ENCODE measurements at places on chromosomes 5 and 9.

DNA sequence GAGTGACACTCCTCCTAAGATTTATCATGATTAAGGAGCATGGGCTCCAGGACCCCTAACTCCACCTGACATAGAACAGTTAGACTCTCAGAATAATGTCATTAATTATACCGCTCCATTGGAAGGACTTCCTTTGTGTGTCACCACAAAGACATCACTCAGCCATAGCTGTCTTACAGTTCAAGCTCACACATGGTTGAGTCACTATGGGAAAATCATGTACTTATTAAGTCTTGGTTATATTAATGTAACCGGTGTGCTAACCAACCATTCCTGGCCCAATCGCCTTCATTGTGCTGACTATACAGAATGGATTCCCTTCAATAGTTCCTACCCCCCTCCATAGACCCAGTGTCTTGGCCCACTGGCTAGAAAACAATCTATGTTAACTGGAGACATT, 10.9 kb upstream of the MCCC2 start:
- no peak for DNase-seq

DNA sequence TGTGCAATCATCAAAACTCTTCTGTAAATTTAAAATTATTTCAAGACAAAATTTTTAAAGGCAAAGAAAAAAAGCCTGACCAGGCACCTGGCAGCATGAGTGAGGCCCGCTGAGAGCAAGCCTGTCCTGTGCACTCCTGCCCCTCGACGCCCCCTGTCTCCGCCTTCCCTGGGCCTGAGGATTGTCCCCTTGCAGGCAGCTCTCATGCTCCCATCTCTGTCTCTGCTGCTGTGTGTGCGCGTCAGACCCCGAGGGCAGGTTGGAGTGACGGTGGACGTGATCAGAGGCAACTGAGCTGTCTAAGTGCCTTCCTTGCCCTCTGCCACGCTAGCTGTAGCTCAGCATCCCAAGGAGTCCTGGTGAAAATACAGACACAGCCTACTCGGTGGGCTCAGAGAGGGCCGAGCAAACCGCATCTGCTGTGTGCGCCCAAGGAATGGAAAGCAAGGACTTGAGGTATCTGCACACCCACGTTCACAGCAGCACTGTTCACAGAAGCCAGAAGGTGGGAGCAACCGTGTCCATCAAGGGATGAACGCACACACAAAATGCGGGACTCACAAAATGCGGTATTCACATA, 65.5 kb downstream of the SECISBP2 start:
- no peak for DNase-seq

GRCh38 chr9:79041266-79041665, 530.5 kb upstream of the TLE4 start:
- DNase-seq = no peak

DNA sequence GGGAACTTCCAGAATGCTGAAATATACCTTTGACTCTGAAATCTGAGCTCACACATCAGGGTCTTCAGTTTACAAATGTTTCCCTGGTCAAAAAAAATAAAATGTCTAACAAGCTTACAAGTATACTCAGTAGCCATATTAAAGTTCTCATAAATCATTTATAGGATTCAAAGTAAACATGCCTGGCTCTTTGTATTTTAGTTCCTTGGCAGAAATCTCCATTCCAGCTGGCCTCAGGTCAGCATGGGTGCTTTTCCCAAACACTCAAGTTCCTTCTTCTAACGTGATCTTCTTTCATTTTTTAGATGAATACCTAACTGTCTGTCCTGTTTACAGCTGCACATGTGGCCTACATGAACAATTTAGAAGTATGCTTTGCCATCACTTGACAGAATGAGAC, 263.2 kb downstream of the GAS1 start:
- no peak for DNase-seq
